ENCODE measurements at places on chromosomes 7 and 10.

- peak overlapping the region; percentile 66 for H3K4me3 ChIP-seq
- peaks cover 9% of the 10 kb centered on the region for H3K36me3 ChIP-seq
- H3K4me1 ChIP-seq = peaks cover 14% of the 10 kb centered on the region
- H3K27ac ChIP-seq = no peak overlapping the region
Observed at GRCh38 chr7:24401628-24402593, 117.9 kb downstream of the NPY start.

- no peaks in the 10 kb centered on the region for H3K36me3 ChIP-seq
- peaks cover 6% of the 10 kb centered on the region for H3K4me1 ChIP-seq
- DNase-seq = no peak
- no peak overlapping the region for H3K27ac ChIP-seq
Observed at GRCh38 chr7:8386926-8387550, 46.4 kb upstream of the NXPH1 start.

DNA sequence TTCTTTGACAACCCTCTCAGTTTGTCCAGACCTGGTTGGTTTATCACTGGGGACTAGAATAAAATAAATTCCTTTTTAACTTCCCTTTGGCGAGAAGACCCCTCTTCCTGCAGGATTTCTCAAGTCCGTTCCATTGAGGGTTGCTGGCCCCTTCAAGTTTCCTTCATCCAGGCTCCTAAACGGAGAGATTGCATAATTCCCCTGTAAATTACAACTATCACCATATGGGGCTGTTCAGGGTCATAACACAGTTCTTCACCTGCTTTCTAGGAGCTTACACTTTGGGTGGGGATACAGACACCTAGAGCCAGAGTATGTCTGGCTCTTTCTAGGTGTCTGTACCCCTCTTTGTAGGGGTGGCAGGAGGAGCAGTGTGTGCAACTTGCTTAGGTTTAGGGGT, 3.3 kb upstream of the COPS6 start:
- H3K27me3 ChIP-seq = no peaks in the 10 kb centered on the region
- H3K36me3 ChIP-seq = peaks cover 3% of the 10 kb centered on the region
- no peak for DNase-seq
- H3K4me1 ChIP-seq = peaks cover 5% of the 10 kb centered on the region
- H3K4me3 ChIP-seq = no peak overlapping the region

DNA sequence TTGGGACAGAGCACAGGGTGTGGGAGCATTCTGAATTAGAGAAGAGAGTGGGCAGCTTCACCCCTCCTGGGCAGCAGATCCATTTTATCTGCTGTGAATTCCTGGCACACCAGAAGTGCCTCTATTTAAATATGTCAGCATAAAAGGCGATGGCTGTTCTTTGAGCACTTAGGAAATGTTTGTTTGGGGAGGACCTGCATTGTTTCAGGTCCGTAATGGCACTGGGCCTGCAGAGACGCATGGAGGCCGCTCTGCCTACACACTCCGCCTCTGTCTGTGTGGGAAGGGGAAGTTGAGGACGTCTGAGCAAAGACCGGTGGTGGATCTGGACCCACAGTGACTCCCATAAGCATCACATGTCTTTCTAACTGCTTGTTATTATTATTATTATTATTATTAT, 253.2 kb downstream of the CAMK1D start:
- no peaks in the 10 kb centered on the region for H3K4me1 ChIP-seq
- no peak overlapping the region for H3K27ac ChIP-seq
- H3K4me3 ChIP-seq = no peak overlapping the region
- H3K27me3 ChIP-seq = no peaks in the 10 kb centered on the region

Measured in H1 (cell line).